ENCODE measurements at places on chromosomes 6 and 20. TPM values are rescaled to one million over a fixed set of nuclear protein-coding genes. Genes with fewer than 3 reads are reported as not detected.

DLL1 gene
- total RNA-seq: 9.5 TPM

SLC26A8 gene
- not detected for total RNA-seq

C6orf89 gene
- total RNA-seq: 26.3 TPM

EPPIN gene
- not detected for total RNA-seq

GUCA1A gene
- total RNA-seq: not detected

GPX5 gene
- total RNA-seq: not detected

JAG1 gene
- 94.2 TPM for total RNA-seq

BPIFB1 gene
- total RNA-seq: not detected

MEI4 gene
- not detected for total RNA-seq

C2 gene
- 0.17 TPM for total RNA-seq

DNAH8 gene
- total RNA-seq: under 0.01 TPM

XKR7 gene
- not detected for total RNA-seq

TMEM200A gene
- 0.43 TPM for total RNA-seq

KIAA1755 gene
- total RNA-seq: 0.22 TPM

SNX21 gene
- total RNA-seq: 11.7 TPM

GNAS-AS1 gene
- total RNA-seq: not detected

POU3F2 gene
- not detected for total RNA-seq

ECT2L gene
- not detected for total RNA-seq

SLC13A3 gene
- under 0.01 TPM for total RNA-seq

SLX4IP gene
- 3.2 TPM for total RNA-seq

SLC32A1 gene
- total RNA-seq: not detected

ADTRP gene
- 0.11 TPM for total RNA-seq

TENT5A gene
- 2.0 TPM for total RNA-seq

LY86 gene
- not detected for total RNA-seq

PEX6 gene
- 28.6 TPM for total RNA-seq

FLRT3 gene
- total RNA-seq: 0.33 TPM

TREM1 gene
- not detected for total RNA-seq

SLC17A9 gene
- 1.9 TPM for total RNA-seq
